CD4-positive, alpha-beta T cell treated with Interferon alpha-2 for 1 hour (primary cell): ENCODE measurements at places on chromosomes 3 and 15.

DNA sequence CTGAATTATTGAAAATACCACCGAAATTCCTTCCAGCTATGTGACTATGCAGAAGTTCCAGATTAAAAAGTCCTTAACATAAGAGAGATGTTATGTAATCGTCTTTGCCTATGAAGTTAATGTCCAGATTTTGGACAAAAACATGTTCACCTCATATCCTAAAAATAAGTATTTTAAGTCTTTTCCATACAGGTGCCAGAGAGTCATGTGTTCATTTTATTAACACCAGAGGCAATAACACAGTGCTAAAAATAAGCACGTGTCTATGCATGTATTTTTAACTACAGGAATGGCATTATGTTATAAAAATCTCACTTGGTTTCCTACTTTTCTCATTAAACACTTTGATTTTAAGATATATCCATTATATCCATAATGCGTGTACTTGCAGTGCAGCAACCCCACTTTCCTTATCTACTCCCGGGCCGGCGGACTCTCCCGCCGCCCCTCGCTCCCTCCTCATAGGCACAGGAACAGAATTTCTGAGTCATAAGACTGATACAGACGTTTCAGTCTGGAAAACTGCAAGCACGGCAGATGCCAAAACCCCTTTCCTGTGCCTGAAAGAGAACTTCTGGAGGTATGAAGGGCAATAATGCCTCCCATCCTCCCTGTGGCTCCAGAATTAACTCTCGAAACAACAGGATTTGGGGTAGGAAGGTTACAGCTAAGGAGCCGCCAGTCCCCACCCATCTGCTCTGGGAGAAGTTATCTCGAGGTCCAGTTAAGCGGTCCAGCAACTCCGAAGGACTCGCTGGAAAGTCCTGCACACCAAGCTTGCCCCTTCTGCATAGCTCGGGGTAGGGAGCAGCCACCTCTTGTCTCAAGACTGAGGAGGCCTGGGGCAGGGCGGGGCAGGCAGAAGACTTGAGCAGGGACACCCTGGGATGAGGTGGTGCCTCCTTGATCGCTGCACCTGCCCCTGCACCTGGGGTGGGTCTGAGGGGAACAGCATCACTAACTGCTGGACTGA lies 22.3 kb upstream of the PSTPIP1 start:
- DNase-seq = no peak

- DNase-seq = no peak
Observed at GRCh38 chr3:100844063-100844936, 135.0 kb downstream of the TFG start.

GRCh38 chr15:33959844-33960548 lies 8.3 kb upstream of the CHRM5 start:
- DNase-seq = no peak

DNA sequence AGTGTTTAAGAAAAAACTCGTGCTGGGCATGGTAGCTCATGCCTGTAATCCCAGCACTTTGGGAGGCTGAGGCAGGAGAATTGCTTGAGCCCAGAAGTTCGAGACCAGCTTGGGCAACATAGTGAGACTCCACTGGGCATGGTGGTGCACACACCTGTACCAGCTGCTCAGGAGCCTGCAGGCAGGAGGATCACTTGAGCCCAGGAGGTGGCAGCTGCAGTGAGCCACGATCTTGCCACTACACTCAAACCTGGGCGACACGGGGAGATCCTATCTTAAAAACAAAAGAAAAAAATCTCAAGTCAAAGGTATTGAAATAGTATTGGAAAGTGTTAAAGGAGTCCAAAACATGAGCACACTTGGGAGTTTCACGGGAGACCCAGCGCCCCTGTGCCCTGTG lies 14.0 kb downstream of the KLF13 start:
- no peak for DNase-seq

GRCh38 chr15:33865416-33865815 lies 102.9 kb upstream of the CHRM5 start:
- DNase-seq = no peak

- no peak for DNase-seq
Observed at GRCh38 chr3:139074565-139075115, 29.9 kb upstream of the PRR23C start.

GRCh38 chr3:144189044-144189443 lies 217.4 kb downstream of the DIPK2A start:
- DNase-seq = no peak

DNA sequence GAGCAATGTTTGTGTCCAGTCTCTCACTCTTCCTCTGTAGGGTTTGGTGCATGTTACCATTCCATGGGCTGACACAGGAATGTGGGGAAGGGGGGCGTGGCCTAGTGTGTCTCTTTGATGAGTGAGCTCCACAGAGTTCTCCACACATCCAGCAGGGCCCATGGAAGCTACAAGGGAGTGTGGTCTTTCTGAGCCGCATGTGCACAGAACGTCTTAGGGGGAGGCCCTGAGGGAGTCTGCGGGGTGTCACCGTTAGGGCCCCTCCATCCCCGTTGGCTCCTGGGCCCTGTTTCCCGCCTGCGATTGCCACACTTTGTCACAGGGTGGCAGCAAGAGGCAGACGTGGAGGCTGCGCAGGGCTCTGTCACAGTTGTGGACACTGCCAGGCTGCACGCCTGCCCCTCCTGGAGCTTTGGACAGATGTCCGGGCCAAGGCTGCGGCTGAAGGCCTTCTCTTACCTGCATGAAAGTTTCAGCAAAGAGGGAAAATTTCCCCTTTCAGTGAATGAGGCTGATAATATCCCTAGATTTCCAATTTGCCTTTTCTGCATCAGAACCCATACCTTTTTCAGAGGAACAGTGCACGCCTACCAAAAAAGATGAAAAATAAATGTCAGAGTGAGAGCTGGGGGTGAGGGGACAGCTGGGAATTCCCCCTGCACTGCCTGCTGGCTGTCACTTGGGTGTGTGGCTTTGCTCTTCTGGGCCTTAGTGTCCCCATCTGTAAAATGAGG lies 24.3 kb downstream of the CACNA2D3 start:
- DNase-seq = no peak

GRCh38 chr15:82852941-82853561 lies 43.6 kb downstream of the WHAMM start:
- no peak for DNase-seq

GRCh38 chr3:122091602-122092295 lies 36.6 kb downstream of the CD86 start:
- DNase-seq = no peak

GRCh38 chr3:182908471-182908870 lies 71.9 kb downstream of the DCUN1D1 start:
- no peak for DNase-seq

DNA sequence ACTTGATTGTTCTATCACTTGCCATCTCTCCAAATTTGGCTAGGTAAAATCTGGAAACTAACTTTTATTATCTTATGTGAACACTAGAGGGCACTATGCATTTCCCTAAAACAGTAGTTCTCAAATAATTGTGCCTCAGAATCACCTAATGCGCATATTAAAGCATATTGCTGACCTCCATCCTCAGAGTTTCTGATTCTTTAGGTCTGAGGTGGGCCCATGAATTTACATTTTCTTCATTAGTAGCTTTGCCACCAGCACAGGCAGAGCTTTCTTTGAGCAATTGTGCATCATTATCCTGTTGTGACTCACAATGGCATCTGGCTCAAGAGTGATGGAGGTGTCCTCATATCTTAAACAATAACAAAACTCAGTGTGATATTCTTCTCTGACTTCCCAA lies 17.5 kb upstream of the BCHE start:
- DNase-seq = no peak

- DNase-seq = no peak
Observed at GRCh38 chr3:107285197-107285596, 92.0 kb upstream of the CCDC54 start.
